ENCODE measurements at places on chromosomes 3 and 15.

GRCh38 chr3:61247191-61247590, 4.1 kb downstream of the FHIT start:
- DNase-seq = no peak

- DNase-seq = no peak
Measured at GRCh38 chr3:62562017-62562416, 188.7 kb upstream of the FEZF2 start.

GRCh38 chr15:67937153-67937761, 97.4 kb upstream of the RNU6-1 start:
- DNase-seq = no peak

DNA sequence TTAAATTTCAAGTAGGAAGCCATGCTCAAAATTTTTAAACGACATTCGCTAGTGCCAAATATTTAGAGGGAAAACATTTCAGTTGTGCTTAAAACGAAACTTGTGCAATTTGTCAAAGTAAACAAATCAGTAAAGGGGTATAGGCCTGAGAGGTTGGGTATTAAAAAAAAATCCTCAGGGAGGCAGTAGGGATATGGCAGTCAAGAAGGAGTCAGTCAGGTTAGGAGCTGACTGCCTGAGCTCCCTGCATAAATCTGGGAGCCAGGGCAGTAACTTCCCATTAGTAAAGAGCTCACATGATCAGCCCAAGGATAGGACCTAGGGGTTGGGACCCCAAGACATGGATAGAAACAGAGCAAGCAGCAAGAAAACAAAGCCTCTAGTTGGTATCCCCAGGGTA, 120.7 kb upstream of the STAC start:
- DNase-seq = no peak

GRCh38 chr3:183306798-183307671, 54.0 kb downstream of the B3GNT5 start:
- peak; percentile 50 for DNase-seq

- DNase-seq = no peak
Measured at GRCh38 chr15:33068511-33068990, 126.0 kb downstream of the FMN1 start.

GRCh38 chr15:59622289-59622688, 10.7 kb downstream of the GCNT3 start:
- no peak for DNase-seq

DNA sequence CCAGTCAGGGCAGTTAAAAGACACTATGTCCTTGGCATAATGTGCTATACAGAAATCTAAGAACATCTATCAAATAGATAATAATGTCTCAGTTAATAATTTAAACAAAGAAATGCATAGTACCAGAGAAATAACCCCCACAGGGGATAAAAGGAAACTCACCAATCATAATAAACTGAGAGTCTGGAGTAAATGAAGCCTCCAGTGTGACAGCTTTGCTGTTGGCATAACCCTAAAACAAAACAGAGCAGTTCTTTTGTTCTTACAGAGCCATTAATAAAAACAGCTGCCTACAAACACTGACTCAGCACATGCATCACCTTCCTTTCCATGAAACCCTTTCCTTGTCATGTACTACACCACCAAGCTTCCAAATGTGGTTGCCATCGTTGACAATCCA, 13.5 kb downstream of the PPM1M start:
- no peak for DNase-seq

GRCh38 chr3:55765398-55765797, 278.3 kb upstream of the WNT5A start:
- no peak for DNase-seq

GRCh38 chr3:13018561-13019242, 54.5 kb downstream of the IQSEC1 start:
- no peak for DNase-seq

DNA sequence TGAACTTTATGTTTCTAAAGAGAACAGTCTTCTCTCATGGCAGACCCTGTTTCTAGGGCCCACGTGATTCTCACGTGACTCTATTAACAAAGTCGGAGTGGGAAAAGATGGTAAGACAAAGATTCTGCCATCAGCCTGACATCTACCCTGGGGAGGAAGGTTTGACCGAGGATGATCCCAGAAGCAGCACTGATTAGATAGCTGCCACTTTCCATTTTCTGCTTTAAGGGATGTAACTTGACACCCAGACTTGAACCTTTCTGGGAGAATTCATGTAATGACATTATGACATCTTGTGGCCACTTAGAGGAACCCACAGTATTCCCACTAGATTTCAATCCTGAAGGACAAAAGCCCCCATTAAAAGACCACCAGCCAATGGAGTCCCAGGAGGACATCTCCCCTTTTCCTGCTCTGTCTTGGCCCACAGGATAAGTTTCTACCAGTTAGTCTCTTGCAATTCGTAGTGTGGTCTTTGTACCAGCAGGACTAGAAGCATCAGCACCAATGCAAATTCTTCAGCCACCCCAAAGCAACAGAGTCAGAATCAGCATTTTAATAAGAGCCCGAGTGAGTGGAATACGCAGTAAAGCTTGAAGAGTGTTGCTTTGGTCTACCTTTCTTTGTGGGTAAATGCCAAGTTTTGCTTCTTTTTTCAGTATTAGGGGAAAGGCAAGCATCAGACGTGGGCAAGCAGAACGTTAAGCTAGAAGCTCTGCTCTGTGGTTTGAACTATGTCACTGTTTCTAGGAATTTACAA, 480.5 kb upstream of the PROK2 start:
- no peak for DNase-seq

GRCh38 chr15:87365186-87365585, 891.4 kb downstream of the NTRK3 start:
- DNase-seq = no peak

DNA sequence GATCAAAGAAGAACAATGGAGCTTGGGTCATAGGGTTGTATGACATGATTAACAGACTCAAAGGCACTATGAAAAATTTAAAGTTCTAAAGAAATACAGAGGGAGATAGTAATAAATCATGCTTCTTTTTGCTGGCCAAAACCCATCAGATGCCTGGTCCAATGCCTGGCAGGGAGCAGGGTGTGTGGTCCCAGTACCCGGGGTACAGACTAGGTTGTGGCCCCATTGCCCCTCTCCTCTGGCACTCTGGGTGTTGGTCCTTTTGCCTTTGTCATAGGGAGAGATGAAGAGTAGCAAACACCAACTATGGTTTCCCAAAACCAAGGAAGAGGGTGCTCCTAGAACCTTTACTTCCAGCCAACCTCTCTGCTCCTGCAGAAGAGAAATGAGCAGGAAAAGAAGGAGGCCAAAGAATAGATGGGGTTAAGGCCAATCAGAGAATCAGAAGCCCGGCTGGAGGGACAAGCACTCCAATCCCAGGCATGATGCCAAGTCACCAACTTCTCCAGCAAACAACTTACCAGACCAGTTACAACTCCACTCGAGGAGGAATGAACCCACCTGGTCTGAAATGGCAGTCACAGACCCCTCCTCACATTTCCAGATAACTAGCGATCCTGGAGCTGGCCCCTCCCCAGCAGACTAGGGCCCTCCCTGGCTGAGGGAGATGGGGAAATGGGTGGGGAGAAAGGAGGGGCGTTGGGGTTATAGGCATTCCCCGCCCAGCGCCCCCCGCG, 1.8 kb downstream of the IGDCC3 start:
- DNase-seq = no peak

DNA sequence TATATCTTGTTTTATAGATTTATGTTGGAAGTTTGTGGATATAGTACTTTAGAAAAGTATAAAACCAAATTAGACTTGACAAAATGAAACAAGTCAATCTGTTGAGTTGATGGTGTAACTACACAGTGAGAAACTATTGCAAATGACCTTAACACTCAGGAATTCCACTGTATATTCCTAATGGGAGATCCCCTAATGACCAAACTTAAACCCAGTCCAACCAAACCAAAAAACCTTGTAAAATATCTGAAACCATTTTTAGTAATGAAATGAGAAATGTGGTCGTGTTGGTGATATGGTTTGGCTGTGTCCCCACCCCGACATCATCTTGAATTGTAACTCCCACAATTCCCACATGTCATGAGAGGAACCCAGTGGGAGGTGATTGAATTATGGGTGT, 31.9 kb upstream of the ATP13A3 start:
- DNase-seq = no peak

DNA sequence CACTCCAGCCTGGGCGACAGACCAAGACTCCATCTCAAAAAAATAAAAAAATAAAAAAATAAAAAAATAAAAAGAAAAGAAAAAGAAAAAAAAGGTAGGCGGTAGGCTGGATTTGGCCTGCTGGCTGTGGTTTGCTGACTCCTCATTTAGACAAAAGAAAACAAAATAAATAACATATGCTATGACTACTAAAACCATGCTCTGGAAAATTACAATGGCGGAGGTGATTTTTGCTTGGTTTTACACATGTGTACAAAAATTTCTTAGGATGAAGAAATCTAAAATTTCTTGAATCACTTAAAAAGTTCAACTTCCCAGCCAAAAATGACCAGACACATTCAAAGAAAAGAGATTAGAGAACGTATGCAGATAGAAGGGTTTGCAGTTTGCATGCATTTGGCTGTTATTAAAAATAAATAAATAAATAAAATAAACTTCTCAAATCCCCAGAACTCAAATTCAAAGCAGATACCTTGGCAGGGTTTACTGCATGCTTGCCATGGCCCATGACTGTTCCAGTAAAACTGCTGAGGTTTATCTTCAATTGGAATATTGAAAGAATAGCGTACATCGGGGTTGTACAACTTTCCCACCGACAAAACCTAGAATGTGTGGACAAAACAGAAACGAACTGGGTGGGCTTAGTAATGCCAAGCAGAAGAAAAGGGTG, 65.9 kb downstream of the ADAMTS9 start:
- no peak for DNase-seq

GRCh38 chr3:71451060-71451459, 132.5 kb downstream of the FOXP1 start:
- no peak for DNase-seq

- DNase-seq = no peak
Measured at GRCh38 chr15:26721232-26721967, 51.5 kb downstream of the GABRB3 start.

- DNase-seq = no peak
Measured at GRCh38 chr3:59106085-59106648, 56.3 kb upstream of the CFAP20DC start.

DNA sequence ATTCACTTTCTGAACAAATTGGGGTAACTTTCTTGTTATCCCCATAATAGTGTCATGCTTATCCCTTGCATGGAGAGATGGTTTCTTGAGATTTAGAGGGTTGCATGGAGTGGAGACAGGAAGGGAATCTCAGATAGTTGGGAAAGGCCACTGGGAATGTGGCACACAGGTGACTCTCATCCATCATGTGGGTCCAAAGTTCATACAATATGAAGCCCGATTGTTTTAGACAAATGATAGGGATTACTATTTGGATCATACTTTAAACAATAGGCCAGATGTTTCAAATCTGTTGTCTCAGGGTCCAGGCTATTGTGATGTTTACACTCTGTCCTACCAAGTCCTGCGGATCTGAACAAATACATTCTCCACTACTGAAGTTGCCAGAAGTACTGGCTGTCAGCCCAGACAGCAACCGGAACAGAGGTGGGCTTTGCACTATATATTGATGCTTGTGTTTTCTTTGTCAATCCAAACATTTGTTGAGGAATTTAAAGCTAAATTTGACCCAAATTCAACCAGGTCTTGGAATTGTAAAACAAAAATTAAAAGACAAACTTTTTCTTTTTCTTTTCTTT, 39.2 kb upstream of the NMNAT3 start:
- no peak for DNase-seq

GRCh38 chr3:189393598-189393997, 221.8 kb downstream of the TPRG1 start:
- DNase-seq = no peak

- no peak for DNase-seq
Measured at GRCh38 chr3:53675942-53676341, 170.3 kb downstream of the CHDH start.

DNA sequence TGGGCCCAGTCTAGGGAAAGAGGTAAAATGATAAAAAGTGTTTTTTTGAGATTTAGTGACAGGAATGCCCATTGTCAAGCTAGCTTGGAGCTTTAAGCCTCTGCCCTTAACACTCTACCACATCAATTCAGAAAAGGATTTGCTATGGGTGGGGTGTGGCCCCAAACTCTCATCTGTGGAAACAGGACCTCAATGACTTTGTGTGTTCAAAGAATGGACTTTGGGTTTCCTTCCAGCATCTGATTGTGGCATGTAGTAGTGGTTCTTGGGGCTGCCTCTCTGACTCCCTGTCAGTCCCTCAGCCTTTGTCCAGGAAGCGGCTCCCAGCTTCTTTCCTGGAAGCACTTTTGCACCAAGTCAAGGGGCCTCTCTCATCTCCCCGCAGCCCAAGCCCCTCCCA, 56.1 kb downstream of the CCNL1 start:
- no peak for DNase-seq

GRCh38 chr3:188571531-188572095, 417.7 kb downstream of the LPP start:
- DNase-seq = no peak

DNA sequence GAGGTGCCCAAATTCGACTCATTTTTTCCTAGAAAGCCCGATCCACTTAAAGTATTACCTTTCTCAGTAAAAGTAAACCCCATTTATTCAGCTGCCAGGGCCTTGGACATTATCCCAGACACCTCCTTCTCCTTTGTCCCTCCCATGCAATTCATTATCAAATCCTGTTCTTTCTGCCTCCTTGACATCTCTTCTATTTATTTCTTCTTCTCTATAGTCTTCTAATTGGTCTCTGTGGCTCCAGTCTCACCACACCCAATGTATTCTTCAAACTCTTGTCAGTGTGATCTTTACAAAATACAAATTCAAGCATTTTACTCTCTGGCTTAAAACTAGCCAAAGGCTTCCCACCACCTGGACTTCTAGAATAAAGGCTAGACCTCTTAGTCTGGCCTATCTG, 120.3 kb downstream of the IL20RB start:
- no peak for DNase-seq

DNA sequence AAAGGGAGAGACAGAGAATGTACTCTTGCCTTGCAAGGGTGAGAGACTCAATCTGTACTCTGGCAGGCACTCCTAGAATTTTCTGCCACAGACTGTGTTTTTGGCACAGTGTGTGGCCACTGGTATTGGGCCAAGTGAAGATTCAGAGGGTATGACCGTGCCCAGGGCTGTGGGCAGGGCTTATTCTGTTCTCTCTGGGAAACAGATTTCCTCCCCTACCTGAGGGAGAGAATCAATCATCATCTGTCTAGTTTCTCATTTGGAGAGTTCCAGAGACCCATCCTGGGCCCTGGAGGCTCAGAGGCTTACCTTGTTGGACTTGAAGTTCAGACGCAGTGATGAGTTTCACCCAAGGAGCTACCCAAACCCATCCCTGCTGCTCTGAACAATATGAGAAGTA, 28.2 kb downstream of the CSTA start:
- no peak for DNase-seq

- no peak for DNase-seq
Measured at GRCh38 chr15:76299786-76300185, 11.5 kb downstream of the ETFA start.

- DNase-seq = no peak
Measured at GRCh38 chr3:140727886-140728285, 50.0 kb downstream of the TRIM42 start.
